Immature natural killer cell (primary cell): ENCODE measurements at places on chromosomes 11 and 22.
A peak's percentile ranks its signal among the peaks of the same experiment; 100 is the strongest.

DNA sequence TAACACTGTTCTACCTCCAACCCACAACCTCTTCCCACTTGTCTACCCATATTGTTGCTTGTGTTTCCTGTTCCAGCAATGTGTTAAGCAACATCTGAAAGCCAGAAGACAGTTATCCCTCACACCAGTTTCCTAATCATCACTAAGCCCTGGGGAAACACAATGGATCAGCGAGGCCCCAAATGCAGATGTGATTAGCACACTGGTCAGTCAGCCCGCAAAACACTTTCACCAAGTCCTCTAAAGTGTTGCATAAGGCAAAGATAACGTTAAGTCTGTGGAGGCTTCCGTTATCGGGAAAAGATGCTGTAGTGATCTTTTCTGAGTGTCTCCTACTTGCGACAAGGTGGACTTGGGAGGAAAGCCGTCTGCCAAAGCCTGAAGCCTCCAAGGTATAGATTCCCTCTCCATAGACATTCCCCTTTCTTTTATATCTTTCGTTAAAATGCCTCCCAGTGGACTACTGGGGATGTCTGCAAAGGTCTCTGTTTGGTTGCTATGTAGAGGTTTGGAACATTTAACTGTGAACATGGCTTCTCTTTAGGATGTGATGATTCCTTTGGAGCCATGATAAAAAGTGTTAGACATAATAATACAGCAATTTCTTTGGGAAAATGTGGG is at the start of gene MS4A3:
Gene MS4A3, plus strand, starts transcription at position 317 of the 621 bp plus-strand sequence. CDS start 4,496 bp downstream, outside the sequence.
- no peak for DNase-seq

DNA sequence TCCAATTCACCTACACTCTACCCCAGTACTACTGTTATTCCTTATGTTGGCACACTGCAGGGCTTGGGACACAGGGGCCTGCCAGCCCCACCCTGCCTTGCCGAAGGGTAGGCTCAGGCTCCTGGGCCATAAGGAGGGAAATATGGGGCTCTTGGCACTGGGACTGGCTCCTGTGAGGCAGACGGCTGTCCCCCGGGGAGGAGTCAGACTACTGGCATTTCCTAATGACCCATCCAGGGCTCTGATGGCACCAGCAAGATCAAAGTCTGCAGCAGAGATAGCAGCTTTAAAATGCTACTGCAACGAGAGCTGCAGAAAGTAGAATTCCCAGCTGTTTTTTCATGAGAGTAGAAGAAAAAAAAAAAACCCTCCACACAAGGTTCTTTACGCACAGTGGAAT is 42.2 kb upstream of the CYP2D6 start:
- no peak for DNase-seq

- no peak for DNase-seq
These were observed 36.5 kb downstream of the LRRC74B start for GRCh38 chr22:21082248-21082647.

GRCh38 chr11:5643585-5643984 is 18.8 kb downstream of the TRIM34 start:
- no peak for DNase-seq

GRCh38 chr11:125394296-125394695 is 101.8 kb downstream of the FEZ1 start:
- no peak for DNase-seq

DNA sequence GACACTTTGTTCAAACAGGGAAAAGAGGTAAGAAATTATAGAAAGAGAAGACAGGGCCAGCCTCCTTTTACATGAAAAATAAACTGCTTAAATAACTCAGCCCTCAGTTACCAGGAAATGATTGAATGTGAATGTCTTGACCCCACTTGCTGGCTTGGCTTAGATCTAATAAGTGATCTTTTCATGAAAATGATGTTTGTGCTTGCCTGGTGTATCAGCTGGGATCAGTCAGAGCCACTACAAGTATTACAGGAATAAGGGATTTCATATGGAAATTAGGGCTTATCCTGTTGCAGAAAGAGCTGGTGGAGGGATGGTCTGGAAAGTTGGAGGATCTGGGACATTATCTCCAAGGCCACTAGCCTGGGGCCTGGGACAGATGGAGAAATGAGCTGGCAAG is 51.8 kb downstream of the COMMD9 start:
- no peak for DNase-seq

- no peak for DNase-seq
These were observed 23.7 kb upstream of the CTR9 start for GRCh38 chr11:10727146-10727851.

- no peak for DNase-seq
These were observed 1.2 kb downstream of the GUCY1A2 start for GRCh38 chr11:107017104-107017432.

DNA sequence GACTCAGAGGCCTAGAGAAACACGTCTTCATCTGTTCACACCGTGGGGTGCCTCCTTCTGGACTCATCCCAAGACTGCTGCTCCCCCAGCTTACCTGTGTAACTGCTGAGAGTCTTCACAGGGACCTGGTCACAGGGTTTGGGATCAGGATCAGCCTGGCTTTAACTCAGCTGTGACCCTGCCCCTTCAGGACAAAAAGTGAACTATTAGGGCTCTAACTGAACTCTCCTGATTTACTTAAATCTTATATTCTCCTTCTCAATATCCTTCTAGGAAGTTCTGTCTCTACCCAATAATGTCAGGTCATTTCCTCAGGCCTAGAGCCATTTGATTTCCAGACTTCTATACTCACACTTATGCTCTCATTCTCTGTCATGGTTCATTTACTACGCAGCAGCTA is 108.4 kb downstream of the ZNF280B start:
- no peak for DNase-seq

GRCh38 chr11:72584293-72584938 is 89.8 kb downstream of the PDE2A start:
- DNase-seq, result peak; percentile 70

GRCh38 chr22:43520632-43521039 is 108.8 kb downstream of the MPPED1 start:
- DNase-seq, result no peak

GRCh38 chr11:118430956-118431355 is 5.3 kb upstream of the KMT2A start:
- DNase-seq, result no peak

DNA sequence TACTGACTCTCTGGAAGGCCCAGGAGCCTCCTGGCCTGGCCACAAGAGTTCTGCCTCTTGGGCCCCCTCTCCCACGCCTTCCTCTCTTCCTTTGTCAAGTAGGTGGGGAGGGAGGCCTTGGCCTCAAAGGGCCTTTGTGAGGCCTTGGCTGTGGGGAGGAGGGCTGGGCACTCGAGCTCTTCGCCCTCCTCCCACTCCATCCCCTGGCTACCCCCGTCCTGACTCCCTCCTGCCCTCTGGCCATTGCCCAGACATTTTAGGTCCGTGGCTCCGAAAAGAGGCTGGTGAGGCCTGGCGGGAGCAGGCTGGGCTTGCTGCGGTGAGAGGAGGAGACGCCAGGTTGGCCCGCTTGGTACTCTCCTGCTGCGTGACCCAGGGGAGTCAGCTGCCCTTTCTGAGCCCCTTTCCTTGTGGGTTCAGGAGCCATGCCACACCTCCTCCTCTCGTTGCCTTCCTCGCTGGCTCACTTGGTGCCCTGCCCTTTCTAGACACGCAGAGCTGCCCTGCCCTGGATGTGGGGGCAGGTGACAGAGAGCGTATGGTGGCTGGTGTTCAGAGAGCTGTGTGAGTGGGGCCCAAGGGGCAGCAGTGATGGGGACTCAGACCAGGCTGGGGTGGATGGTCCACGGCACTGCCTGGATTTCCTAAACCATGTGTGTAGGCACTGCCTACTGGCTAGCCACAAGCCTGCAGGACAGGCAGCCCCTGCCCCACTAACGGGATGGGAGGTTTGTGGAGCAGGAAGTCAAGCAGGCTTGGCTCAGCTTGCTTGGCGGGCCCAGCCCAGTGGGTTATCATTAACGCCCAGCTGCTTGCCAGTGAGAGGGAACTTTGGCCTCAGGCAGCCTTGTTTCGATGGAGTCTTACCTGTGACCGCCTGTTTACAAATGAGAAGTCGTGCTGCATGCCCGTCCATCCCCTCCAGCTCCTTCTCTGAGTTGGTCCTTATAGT is 15.8 kb upstream of the OMP start:
- no peak for DNase-seq

GRCh38 chr11:130652671-130653335 is 204.4 kb downstream of the ADAMTS15 start:
- DNase-seq, result no peak

- no peak for DNase-seq
These were observed 169.7 kb downstream of the CEP164 start for GRCh38 chr11:117497206-117497951.

DNA sequence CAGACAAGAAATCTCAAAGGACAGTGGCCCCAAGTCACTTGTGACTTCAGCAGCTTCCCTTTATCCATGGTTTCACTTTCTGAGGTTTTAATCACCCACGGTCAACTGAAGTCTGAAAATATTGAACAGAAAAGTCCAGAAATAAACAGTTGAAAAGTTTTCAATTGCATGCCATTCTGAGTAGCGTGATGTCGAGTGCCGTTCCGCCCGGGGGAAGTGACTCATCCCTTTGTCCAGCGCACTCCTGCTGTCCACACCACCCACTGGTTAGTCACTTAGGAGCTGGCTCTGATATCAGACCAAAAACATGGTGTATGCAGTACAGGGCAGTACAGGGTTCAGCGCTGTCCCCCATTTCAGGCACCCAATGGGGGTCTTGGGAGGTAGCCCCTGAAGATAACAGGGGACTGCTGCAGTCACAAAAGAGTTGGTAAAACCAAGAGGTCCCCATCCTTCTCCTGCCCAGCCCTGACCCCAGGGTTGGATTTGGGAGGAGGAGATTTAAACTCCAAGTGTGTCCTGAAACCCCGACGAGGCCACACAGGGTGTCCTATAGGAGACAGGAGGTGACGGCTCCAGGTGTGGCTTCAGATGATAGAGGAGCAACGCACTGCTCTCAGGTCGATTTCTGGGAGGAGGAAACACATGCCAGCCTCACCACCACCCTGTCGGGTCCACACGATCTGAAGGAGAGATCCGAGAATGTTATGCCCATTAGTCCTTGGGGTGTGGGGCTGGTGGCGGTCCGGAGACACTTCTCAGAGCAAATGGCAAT is 390.1 kb downstream of the CTTN start:
- DNase-seq, result no peak

DNA sequence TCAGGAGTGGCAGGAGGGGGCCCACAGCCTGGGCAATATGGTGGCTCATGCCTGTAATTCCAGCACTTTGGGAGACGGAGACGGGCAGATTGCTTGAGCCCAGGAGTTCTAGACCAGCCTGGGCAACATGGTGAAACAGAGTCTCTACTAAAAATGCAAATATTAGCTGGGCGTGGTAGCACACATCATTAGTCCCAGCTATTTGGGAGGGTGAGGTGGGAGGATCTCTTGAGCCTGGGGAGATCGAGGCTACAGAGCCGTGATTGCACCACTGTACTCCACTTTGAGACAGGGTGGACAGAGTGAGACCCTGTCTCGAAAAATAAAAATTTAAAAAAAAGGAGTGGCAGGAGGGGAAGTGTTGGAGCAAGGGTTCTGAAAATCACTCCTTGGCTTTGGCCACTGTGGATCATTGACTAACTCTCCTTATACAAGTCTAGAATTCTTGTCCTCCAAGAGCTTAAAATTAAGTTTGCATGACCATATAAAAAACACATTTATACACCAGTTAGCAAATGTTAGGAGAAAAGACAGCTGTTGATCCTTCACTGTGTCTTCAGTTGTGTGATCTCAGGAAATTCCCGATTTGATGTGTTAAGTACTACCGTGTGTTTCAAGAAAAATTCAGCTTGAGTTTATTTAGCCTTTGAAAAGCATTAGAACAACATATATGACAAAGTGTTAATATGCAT is 2.3 kb upstream of the WEE1 start:
- DNase-seq, result no peak

- no peak for DNase-seq
These were observed 113.6 kb upstream of the ANO5 start for GRCh38 chr11:22079133-22079872.

- no peak for DNase-seq
These were observed 1294.8 kb downstream of the TBC1D22A start for GRCh38 chr22:48057116-48057835.

DNA sequence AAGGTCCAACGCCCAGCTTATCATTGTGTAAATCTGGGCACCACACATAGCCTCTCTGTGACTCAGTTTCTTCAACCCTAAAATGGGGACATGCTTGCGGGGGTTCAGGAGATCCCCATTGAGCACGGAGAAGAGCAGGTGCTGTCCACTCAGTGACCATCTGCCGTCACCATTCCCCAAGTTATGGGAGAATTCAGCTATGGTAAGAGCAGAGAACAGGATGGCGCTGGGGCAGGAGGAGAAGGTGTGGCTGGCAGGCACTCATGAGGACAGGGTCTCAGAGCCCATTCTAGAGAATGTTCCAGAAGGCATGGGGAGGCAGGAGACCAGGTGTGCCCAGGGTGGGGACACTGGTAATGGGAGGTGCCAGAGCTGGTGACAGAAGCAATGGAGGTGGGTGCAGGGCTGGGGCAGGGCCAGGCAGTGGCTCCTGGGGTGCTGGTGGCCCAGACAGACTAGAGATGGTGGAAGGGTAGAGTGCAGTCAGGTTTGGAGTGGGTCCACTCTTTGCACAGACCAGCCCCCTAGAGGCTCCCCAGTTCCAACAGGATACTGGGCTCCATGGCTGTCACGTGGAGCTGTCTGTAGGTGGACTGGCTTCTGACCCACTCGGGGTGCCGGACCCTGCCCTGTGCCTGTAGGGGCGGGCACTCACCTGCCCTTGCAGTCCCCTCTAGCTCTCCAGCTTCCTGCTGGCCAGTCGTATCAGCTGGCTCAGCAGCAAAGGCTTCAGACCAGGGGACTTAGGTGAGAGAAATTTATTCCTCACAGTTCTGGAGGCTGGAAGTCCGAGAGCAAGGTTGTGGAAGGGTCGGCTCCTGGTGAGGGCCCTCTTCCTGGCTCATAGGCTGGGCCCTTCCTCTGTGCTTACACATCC is 84.7 kb downstream of the CDKN1C start:
- no peak for DNase-seq

- DNase-seq, result no peak
These were observed 197.5 kb downstream of the IGLL1 start for GRCh38 chr22:23382428-23383218.

GRCh38 chr11:15258433-15259165 is 143.9 kb downstream of the INSC start:
- no peak for DNase-seq

- no peak for DNase-seq
These were observed 6.4 kb downstream of the IL10RA start for GRCh38 chr11:117992620-117993019.

DNA sequence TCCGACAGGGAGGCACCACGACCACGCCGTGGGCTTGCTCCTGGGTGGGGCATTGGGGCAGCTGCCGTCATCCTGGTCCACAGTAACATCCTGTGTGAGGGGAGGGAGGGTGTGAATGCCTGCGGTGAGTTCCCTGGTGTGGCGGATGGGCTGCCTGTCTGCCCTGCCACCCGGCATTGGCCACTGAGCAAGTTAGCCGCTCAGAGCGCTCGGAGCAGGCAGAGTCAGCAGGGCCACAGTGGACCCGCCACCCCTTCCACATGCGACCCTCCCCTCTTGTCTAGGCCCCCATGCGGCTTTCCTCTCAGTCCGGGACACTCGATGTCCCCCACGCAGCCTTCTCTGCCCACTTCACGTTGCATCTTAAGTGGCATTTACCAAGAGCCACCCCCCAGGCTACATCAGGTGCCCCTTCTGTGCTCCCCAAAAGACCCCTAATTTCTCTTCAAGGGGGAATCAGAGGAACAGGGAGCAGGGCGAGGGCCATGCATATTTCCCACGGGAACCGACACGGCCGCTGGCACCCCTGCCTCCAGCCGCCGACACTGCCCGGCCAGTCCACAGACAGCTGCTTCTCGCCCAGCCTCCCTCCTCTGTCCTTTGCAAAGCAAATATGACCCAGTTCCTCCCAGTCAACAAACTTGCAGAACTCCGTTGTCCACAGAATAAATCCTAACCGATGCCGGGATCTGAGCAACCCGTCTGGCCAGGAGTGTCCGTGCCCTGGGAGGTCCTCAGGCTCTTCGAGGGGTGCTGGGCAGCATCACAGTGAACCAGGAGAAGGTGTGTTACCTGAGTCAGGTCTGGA is 1482.1 kb downstream of the TBC1D22A start:
- DNase-seq, result peak; percentile 63
